ENCODE measurements at places on chromosomes 11 and 22.

GRCh38 chr11:44506375-44507016 lies 59.0 kb upstream of the CD82 start:
- DNase-seq: no peak

DNA sequence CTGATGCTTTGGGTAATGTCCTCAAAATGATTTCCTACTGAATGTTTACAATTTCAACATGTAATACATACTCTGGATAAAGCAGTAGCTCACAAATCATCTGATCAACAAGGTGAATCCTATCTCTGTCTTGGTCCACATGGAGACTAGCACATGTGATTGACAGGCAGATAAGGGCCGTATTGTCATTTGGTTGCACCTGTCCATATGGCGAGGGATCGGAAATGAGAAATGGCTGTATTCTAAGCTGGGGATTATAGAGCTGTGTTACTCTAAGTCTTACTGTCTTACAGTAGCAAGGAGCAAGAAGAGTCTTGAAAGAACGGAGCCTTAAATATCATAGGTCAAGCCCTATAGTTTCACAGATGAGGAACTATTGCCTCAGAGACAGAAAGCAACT lies 55.7 kb downstream of the APIP start:
- DNase-seq: no peak

- no peak for DNase-seq
These were observed 314.6 kb downstream of the BLID start for GRCh38 chr11:121801394-121801748.

DNA sequence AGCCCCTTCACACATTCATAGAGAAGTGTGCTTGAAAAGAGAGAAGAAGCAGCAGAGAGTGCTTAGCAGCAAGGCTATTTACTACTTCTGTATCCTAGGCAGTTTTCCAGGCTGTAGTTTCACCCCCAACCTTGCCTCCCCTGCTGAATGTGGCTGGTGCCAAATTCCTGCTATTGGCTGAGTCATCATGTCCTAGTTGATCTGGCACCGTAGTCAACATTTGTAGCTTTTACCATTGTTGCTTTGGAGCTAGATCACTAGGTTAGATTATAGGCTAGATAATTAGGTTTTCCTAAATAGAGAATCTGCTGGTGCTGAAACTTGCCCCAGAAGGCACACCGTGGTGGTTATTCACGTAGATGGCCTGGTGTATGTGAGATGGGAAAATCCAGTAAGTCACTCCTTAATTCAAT lies 32.7 kb downstream of the ARHGAP42 start:
- peak; percentile 76 for DNase-seq

DNA sequence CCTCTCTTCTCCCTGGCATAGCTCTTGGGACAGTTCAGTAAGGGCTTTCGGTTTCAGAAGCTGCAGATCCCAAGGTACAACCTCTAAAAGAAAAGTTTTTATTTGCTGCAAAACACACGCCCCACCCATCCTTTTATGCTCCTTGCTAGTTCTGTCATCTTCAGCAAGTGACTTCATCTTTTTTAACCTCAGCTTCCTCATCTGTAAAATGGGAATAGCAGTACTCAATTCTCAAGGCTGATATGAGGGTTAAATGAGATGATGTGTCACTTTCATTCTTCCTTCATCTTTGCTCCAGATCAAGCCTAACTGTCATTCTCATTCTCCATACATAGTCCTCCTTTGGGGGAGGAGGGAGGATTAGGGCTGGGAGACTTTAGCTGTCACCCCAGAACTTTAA lies 90.0 kb upstream of the ALX4 start:
- no peak for DNase-seq

- DNase-seq: no peak
These were observed 25.0 kb upstream of the PHLDA2 start for GRCh38 chr11:2954263-2954662.

DNA sequence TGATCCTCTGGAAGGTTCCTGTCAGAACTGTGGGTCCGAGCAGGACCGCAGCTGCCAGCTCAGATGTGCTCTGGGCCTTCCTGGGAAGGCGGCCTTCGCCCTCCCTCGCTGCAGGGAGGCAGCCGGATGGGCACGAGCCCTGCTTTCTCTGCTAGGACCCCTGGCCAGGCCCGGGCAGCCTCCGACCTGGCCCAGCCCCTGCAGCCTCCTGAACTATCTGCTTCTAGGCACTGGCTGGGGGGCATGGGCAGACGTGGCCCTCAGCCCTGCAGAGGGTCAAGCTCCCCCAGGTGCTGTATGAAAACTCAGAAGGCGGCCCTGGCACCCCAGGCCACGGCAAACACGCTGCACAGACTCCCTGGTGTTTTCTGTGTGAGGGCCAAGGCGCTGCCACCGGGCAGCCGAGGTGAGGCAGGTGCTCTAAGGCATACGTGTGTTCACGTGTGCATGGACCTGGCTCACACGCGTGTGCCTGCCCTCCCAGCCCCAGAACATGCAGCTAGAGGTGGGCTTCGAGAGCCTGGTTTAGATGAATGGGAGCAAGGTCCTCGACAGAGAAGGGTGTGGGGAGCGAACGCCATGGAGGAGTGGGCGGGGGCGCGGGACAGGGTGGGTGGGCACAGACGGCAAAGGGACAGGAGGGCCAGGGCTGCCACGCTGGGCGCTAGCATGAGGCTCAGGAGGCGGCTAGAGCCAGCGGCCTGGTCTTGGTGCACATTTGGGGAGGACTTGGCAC lies 4.3 kb downstream of the LRFN4 start:
- DNase-seq: no peak

DNA sequence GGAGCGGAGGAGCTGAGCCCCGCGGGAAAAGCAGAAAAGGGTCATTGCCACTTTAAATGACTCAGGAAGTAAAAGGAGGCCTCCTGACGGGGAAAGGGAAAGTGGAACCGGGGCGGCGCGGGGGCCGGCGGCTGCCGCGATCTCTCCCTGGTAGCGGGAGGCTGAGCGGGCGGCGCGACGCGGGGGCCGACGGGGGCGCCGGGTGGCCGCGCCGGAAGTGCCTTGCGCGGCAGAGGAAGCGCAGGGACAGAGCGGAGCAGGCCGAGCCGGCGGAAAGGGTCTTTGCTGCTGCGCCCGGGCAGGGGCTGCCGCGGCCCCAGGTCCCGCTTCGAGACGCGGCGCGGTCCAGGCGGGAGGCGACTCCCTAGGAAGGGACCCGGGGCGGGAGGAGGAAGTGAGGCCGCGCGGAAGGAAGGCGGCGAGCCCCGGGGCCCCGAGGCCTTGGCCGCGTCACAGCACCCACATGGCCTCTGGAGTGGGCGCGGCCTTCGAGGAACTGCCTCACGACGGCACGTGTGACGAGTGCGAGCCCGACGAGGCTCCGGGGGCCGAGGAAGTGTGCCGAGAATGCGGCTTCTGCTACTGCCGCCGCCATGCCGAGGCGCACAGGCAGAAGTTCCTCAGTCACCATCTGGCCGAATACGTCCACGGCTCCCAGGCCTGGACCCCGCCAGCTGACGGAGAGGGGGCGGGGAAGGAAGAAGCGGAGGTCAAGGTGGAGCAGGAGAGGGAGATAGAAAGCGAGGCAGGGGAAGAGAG lies at the start of gene TRIM44:
Gene TRIM44, plus strand, starts transcription at position 127 of the 759 bp plus-strand sequence. Its CDS starts 337 bp downstream, at position 464.
- peak; percentile 71 for DNase-seq

DNA sequence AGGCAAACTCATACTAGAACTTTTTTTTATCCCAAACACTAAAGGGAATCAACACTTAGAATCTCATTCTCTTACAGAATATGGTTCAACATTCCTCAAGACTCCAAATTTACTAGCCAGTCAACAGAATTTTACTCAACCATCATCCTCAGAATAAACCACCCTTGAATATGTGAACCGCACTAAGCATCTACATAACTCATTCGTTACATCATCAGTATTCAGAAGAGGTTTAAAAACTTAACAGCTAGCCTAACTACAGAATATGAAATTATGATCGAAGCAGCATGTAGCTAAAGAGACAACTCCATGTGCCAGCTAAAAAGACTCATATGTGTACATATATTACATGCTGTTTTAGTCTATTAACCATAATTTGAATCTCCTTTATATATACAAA lies 47.9 kb downstream of the CLDN25 start:
- no peak for DNase-seq

DNA sequence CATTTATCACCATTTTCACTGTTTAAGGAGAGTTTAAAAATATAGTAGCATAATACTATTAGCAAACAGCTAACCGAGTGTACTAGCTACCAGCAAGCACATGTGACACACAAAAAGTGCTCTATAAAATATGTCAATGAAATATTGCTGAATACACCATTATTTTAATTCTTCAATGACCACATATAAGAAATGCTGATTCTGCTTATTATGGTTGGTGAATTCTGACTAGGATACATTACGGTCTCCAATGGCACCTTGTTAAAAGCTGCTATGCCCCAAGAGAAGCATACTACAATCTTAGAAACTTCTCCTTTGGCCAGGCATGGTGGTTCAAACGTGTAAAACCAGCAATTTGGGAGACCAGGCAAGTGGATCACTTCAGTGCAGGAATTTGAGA lies 129.8 kb downstream of the MRTFA start:
- no peak for DNase-seq

DNA sequence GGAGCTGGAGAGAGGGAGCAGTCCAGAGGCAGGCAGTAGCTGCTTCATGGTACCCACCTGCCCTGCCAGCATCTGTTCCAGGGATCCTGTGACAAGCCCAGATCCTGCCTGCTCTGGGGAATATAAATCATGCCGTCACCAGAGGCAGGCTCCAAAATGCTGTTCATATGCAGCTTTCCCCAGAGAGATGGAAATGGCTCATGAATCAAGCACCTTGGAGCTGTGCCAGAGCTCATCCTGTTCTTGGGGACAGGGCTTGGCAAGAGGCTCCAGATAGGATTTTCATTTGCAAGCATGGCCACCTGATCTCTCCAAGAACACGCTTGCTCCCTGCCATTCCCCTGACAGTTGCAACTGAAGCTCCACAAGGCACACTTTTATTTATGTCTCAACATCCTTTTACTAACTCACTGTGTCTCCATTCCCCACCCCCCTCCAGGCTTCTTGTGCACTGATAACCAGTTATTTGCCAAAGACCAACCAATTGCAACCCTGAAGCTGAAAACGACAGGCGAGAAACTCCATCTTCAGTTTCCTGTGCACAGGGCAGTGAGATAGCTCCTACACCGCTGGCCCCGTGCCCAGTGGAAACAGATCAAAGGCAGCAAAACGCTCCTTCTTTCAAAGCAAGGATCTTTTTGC lies 115.8 kb upstream of the PITPNB start:
- DNase-seq: peak; percentile 54

GRCh38 chr11:45661439-45662055 lies 3.9 kb downstream of the CHST1 start:
- no peak for DNase-seq

GRCh38 chr11:97684486-97685439 lies 1295.0 kb downstream of the JRKL start:
- no peak for DNase-seq

DNA sequence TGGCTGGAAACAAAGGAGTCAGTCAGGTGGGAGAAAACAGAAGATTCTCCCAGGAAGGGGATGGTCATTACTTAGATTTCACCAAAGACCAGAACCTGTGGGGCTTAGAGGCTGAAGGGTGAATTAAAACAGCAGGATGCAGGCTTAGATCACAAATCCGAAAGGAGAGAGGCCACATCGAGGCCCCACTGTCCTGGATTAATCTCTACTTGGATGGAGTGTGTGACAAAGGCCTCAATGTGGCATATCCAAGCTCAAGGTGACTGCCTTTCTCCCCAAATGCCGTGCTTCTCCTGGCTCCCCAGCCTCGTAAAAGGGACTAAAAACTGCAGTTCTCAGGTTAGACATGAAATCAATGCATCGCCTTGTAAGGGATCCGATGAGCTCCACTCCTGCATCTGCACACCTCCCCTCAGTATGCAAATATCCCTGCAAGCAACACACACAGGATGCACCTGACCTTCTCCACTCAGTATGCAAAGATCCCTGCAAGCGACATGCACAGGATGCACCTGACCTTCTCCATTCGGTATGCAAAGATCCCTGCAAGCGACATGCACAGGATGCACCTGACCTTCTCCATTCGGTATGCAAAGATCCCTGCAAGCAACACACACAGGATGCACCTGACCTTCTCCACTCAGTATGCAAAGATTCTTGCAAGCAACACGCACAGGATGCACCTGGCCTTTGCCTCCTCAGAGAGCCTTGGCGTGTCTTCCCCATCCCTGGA lies 447.4 kb downstream of the BRD1 start:
- no peak for DNase-seq

DNA sequence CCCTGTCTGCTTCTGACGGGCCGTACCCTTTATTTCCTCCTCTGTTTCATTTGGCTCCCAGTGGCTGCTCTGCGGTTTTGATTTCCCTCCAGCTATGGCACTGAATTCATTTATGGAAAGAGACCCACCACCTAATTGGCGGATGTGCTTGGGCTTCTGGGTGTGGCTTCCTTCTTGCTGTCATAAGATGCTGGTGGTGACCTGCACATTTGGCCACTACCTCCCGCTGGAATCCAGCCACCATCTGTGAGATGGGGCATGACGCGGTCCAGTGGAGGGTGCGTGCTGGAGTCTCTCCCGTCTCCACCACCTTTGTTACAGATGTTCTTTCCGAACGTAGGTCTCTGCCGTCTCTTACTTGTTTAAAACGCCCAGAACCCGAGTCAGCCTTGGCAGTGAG lies 47.7 kb upstream of the FADD start:
- DNase-seq: no peak

DNA sequence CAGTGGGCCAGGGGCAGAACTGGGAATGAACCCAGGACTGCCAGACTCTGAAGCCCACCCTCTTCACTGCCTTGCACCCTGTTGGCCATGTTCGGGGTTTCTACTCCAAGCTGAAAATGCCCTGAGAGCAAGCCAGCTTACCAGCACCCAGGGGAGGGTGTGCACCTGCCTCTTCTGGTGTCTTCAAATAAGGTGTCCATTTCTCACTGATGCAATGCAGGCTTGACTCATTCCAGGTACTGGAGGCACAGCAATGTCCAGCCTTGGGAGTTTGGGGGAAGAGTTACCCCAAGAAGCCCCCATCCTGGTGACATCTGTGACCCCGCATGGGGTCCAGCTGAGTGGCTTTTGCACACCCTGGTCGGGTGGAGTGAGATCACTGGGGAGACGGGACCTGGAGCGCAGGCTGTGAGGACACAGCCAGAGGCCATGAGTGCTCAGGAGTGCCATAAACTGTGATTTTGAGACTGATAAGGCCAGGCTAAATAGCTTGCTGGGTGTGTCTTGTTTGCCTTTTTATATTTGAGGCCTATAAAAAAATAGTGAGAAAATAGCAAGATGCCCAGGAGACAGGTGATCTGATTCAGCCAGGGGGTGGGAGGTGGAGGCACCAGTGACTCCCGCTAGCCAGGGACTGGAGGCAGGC lies 4.6 kb upstream of the CERK start:
- no peak for DNase-seq

GRCh38 chr22:19915287-19915954 lies 26.2 kb upstream of the COMT start:
- no peak for DNase-seq

GRCh38 chr11:76164081-76164480 lies 42.2 kb downstream of the WNT11 start:
- DNase-seq: no peak

Data from fibroblast of skin of left quadriceps (primary cell).